HuH-7.5 (cell line): ENCODE measurements at places on chromosomes 12 and 14.

- no peak for DNase-seq
Observed at GRCh38 chr12:115020091-115020490, 336.1 kb upstream of the TBX3 start.

DNA sequence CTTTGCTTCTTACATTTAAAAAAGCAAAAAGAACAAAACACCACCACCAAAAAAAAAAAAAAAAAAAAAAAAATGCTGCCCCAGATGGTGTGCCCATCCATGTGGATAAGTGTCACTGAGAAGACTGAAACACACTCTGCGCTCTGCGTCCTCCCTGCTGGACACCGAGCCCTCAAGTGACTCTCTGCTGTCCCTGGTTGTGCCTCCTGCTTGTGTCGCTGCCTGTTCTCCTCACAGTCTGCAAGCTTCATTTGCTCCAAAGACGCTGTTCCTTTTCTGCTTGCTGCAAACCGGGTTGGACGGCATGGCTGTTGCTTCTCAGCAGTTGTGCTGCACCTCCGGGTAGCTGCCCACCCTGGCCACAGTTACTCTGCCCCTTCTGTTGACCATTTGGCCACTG is 276.2 kb upstream of the ATP2B1 start:
- no peak for DNase-seq

- DNase-seq: no peak
Observed at GRCh38 chr12:94458877-94459727, 565 bp downstream of the CEP83 start.

DNA sequence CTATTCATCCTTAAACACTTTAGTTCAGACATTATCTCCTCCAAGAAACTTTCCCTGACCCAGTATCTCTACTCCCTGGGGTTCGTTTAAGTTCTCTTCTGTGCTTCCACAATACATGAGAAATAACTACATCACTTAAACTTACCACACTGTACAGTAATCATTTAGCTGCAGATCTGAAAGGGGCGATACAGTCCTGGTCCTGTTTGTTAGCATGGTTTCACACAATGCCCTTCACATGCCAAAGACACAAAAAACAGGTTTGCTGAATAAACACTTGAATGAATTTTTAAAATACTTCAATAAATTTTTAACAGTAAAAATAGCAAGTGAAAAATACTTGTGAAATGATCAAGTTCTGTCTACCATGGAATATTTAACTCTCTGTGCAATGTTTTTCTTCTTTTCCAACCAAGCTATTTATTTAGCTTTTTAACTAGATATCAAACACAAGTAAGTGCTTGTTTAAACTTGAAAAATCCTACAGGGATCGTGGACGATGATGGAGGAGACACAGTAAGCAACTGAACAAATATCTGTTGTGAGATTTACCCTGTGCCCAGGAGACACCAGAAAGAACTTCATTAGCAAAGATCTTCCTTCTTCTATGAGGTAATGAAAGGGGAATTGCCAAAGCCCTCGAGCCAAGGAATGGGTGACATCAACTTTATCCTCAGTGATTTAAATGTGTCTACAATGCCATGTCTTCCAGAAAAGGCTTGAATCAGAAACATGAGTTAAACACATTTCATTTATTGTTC is 255.6 kb upstream of the GRIP1 start:
- DNase-seq: no peak

GRCh38 chr12:113320401-113320800 is 14.5 kb downstream of the SLC8B1 start:
- no peak for DNase-seq

GRCh38 chr12:50112456-50113218 is 601 bp downstream of the COX14 start:
- DNase-seq: peak; percentile 36

- DNase-seq: no peak
Observed at GRCh38 chr14:101292448-101292847, 268.8 kb upstream of the DIO3 start.

- DNase-seq: no peak
Observed at GRCh38 chr14:28300356-28300755, 466.2 kb upstream of the FOXG1 start.

- no peak for DNase-seq
Observed at GRCh38 chr12:62210422-62210821, 49.8 kb upstream of the USP15 start.

GRCh38 chr12:70982286-70982685 is 61.7 kb upstream of the PTPRR start:
- no peak for DNase-seq

DNA sequence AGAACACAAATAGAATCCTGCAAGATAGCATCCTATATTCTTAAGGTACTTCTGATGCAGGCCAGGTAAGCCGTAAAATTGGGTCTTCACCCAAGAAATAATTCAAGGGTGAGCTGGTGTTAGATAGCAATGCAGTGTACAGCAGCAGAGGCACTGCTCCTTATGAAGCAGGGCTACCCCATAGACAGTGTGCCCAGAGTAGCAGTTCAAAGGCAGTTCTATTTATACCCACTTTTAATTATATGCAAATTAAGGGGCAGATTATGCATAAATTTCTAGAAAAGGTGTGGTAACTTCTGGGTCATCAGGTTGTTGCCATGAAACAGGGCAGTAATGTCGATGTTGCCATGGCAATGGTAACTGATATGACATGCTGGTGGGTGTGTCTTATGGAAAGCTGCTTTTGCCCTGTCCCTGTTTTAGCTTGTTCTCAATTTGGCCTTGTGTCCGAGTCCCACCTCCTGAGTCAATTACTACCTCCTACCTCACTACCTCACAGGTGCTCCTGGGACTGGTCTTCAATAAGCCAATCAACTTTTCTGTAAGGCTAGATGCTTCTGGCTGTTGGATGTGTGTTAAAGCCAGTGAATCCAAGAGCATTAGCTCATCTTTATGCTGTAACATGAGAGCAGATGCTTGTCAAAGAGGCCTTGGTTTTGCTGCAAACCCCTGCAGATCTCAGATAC is 61.0 kb downstream of the PPM1A start:
- no peak for DNase-seq
